ENCODE measurements at places on chromosomes 12 and 14.

- DNase-seq, result no peak
Observed at GRCh38 chr14:63287666-63288483, 30.9 kb downstream of the GPHB5 start.

DNA sequence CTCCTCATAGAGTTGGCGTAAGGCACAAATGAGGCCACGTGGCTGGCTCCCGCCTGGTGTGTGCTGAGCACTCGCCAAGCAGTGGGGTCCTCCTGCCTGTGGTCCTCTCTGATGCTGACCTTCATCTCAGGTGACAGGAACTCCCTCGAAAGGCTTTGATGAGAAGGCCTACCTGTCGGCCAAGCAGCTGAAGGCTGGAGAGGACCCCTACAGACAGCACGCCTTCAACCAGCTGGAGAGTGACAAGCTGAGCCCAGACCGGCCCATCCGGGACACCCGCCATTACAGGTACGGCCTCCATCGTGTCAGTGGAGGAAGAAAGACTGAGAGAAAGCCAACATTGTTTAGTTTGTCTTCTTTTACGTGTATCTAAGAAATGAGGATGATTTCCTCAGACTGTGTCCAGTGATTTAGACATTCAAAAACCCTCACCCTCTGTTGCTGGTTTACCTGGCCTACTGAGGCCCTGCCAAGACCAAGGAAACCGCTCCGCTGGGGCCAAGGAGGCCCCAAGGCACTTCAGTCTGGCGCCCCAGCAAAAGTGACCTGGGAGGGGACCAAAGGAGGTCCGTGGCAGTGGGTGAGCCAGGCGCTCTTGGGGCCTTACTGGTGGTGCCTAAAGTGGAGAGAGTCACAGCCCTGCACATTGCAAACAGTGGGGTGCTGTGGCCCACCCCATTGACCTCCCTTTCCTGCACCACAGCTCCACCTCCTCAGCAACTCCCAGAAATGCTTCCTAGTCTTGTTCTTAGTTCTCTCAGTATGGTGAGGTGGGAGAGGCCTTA is 60.8 kb downstream of the GALNT16 start:
- no peak for DNase-seq

GRCh38 chr14:71737760-71738159 is 194.5 kb upstream of the RGS6 start:
- no peak for DNase-seq

- DNase-seq, result peak; percentile 60
Observed at GRCh38 chr14:23183479-23183878, at the start of gene SLC7A8. SLC7A8 (minus strand) TSS chr14:23183660; CDS start chr14:23182914, 746 bp downstream.

DNA sequence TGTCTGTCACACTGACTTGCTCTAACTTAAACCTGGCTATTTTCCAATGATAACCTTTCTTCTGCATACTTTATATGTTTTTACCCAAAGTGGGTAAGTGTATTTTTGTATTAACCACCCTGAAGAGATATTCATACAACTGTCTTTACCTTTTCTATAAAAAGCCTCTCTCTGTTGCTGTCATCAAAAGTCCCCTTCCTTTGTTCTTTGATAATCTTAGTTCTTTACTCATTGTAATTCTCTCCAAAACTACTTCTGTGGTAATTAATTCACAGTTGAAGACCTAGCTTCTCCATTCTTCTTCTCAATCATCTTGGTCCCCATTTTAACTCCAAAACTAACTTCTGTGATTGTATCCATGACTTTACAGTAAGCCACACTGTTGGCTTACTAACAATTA is 479.7 kb upstream of the MGAT4C start:
- no peak for DNase-seq

GRCh38 chr12:89951050-89951693 is 242.5 kb upstream of the ATP2B1 start:
- DNase-seq, result no peak

GRCh38 chr12:105764216-105764835 is 374.4 kb downstream of the NUAK1 start:
- no peak for DNase-seq

DNA sequence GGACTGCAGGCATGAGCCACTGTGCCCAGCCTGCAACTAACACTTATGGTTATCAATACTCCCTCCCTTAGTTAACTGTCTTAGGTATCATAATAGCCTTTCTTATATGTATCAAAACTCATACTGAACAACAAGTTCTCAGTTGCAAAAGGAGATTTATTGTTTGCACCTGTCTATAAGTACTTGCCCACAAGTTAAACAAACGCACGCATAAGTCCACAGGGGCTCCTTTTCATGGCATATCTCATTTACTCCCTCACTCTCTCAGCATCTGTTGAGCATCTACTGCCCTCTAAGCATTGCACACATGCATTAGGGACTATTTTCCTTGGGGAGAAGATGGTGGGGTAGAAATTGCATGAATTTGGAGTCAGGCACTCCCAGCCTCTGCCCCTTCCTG is 46.7 kb upstream of the CORO1C start:
- DNase-seq, result no peak
